ENCODE measurements at places on chromosomes 11 and 22.

GRCh38 chr22:35627267-35628041, 10.3 kb upstream of the MB start:
- peak; percentile 77 for DNase-seq

GRCh38 chr11:85483861-85484260, 143.3 kb downstream of the DLG2 start:
- no peak for DNase-seq

DNA sequence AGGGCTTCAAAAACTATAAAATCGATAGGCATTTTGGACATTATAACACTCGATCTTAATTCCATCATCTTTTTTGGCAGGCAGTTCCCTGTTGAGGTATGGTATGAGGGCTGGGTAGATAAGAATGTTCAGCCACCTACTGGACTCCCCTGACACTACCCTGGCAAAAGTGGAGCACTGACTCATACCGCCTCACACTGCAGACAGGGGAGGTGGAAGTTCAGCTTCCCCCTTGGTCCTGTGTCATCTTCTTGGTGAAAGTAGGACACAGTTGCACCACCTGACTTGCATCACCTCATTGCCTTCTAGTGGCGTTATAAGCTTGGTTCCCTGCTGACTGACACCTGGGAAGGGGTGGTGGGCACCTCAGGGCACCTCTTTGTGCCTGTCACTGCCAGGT, 30.4 kb downstream of the PAAF1 start:
- DNase-seq = no peak

- no peak for DNase-seq
Measured at GRCh38 chr11:96390488-96390792, 627 bp downstream of the JRKL start.

DNA sequence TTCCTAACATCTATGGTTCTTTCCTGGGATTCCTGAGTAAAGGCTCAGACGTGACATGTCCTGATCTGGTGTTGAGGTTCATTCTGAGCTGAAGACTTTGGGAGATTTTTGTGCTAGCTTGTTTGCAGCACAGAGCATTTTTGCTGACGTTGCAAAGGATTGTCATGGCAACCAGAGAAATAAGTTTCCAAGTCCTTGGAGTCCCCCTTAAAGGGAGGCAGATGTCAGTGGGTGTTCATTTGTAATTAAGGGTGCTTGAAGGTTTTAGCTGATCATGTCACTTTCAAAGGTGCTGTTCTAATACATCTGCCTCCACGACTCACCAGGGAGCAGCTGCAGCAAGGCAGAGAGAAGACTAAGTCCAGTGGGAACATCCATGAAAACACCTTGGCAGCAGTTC, 5.4 kb upstream of the SYN3 start:
- no peak for DNase-seq

GRCh38 chr22:46240506-46240905, 9.6 kb downstream of the CDPF1 start:
- no peak for DNase-seq

GRCh38 chr22:32617271-32617670, 142.7 kb downstream of the FBXO7 start:
- DNase-seq = no peak

GRCh38 chr11:72528121-72528520, 93.8 kb upstream of the CLPB start:
- DNase-seq = no peak

GRCh38 chr11:2143799-2144543, 4.8 kb upstream of the IGF2 start:
- no peak for DNase-seq

All from brain pericyte (primary cell).